Pons (tissue), 1 donor: ENCODE measurements at places on chromosomes 2 and 18.

DNA sequence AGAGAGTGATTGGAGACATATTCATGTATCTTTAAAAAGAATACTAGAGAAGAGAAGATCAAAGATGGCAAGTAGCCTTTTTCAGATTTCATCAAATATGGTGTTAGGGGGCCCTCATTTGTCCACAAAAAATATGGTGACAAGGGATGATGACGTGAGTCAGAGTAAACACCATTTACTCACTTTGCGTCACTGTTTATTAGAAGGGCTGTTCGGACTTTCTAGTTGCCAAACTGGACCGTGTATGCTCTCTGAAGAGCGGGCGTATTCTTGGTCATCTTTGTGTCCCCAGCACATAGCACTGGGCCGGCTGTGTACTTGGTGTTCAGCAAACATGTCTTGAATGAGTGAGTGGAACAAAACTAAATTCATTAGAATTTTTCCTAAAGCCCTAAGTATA, 37.5 kb downstream of the TTC39C start:
- DNase-seq: no peak

DNA sequence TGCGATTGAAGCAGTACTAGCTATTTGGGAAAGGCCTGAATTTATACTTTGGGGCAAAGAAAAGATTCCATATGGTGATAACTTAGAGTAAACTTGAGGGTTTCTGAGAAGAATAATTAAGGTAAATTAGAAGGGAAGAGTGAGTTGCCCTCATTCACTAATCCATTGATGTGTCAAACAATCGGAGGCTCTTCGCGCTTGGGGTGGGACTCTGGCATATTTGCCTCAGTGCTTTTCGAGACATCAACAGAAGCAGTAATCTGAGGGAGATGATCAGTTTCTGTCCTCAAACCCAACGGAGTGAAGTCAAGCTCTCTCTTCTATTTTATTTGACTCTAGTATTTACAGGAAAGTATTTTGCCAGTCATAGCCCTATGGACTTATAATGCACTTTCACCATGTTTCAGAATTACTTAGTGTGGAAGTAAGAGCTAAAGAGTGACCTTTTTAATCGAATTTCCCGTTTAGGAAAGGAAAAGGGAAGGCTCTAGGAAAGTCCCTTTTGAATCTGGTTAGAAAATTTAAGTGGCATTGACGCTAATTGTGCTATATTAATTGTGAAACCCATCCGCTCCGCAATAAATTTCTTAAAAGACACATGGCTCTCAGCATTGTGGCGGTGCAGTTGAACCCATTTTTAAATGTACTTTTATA, 1.3 kb downstream of the RAB10 start:
- peak; percentile 45 for DNase-seq

DNA sequence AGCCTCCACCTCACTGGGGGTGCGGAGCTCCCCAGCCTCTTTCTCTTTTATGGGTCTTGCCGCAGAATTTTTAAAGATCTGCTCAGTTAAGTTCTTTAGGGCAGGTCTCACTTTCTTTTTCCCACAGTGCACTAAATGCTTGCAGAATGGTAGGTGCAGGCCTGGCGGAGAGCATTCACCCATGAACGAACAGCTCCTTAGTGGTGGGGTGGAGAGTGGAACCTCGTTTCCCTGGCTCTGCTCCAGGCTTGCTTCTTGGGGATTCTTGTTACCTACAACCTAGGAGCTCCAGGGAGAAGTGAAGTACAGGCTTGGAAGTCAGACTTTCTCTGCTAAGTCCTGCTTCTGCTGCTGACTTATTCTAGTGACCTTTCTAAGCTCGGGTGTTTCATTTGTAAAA, 70.3 kb upstream of the PXDN start:
- no peak for DNase-seq

- no peak for DNase-seq
These were observed 110.9 kb upstream of the RND3 start for GRCh38 chr2:150598383-150598782.

DNA sequence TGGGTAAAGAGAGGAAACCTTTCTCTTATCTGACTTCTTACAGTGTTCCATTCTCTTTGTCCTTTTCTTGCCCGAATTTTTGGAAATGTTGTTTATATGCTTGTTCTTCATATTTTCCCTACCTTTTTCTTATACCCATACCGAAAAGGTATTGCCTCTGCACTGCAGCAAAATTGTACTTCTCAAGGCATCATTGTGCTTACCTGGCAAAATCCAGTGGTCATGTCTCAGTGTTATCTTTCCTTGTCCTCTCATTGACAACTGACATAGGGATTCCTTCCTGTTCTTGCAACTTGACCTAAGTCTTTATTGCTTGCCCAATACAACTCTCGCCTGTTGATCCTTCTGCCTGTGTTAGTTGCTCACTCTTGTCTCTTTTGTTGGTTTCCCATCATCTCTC, 842.2 kb downstream of the CNTNAP5 start:
- no peak for DNase-seq

- no peak for DNase-seq
These were observed 20.7 kb downstream of the USP34 start for GRCh38 chr2:61450144-61450543.

GRCh38 chr2:101305035-101305434, 3.5 kb downstream of the RNF149 start:
- DNase-seq: no peak

DNA sequence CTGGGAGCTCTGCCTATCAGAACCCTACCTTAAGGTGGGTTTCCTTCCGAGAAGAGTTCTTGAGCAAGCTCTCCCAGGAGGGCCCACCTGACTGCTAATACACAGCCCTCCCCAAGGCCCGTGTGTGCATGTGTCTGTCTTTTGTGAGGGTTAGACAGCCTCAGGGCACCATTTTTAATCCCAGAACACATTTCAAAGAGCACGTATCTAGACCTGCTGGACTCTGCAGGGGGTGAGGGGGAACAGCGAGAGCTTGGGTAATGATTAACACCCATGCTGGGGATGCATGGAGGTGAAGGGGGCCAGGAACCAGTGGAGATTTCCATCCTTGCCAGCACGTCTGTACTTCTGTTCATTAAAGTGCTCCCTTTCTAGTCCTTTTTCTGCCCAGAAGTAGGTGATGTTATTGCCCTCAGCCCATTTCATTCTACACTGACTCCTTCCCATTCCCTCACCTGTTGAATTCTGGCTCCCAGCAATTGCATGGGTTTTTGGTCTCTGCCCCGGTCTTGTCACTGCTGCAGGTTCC, 6.5 kb downstream of the TMEM37 start:
- DNase-seq: no peak

- DNase-seq: no peak
These were observed 401.3 kb downstream of the KCNJ3 start for GRCh38 chr2:155099784-155100183.

GRCh38 chr2:241208058-241208457, 19.6 kb downstream of the ANO7 start:
- DNase-seq: peak; percentile 47

DNA sequence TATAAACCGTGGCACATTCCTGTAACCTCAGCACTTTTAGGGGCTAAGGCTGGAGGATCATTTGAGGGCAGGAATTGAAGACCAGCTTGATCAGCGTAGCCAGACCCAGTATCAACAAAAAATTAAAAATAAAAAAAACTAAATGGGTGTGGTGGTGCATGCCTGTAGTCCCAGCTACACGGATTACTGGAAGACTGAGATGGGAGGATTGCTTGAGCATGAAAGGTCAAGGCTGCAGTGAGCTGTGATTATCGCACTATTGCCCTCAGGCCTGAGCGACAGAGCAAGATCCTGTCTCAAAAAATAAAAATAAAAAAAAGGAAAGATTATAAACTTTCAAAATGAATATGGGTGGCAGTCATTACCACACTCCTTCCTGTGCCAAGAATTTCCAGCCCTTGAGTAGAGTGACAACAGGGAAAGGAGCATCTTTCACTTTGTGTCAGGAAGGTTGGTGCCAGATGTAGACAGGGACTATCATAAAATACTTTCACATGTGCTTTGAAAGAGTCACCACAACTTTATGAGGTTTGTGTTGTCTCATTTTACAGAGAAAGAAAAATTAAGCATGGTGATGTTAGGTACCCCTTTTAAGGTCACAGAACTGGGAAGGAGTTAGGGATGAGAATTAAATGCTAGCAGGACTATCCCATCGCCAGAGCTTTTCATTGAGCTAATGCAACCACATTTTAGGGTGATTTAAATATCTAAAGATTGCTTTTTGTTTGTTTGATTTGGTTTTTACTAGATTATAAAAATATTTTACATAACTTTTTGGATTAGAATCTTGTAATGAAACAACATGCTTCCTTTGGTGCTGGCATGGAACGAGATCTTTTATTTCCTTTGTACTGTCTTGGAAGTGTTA, 1617.4 kb upstream of the ACVR2A start:
- no peak for DNase-seq

- no peak for DNase-seq
These were observed 76.4 kb downstream of the BOD1L2 start for GRCh38 chr18:57223144-57223870.

DNA sequence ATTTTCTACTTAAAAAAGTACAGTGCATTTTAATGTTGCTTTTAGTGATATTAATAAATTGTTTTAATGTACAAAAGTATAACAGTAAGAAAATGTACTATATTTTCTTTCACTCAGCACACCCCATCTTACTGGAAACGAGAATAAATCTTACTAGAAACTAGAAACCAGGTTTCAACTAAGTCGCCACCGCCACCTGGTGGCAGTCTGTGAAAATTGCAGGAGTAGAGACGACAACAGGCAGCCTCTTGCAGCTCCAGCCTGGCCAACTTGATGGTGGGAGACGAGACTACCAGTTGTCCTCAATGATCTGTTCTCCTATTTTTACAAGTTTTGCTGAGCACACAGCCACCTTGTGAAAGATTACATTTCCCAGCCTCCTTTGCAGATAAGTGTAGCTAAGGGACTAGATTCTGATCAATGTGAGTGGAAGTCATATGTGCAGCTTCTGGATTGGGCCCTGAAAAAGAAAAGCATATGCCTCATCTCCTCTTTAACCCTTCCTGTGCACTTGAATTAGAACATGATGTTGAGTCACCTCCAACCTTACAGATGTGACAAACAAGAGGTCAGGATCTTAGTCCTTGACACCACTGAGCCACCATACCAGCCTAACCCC, 8.7 kb downstream of the OTOF start:
- no peak for DNase-seq

DNA sequence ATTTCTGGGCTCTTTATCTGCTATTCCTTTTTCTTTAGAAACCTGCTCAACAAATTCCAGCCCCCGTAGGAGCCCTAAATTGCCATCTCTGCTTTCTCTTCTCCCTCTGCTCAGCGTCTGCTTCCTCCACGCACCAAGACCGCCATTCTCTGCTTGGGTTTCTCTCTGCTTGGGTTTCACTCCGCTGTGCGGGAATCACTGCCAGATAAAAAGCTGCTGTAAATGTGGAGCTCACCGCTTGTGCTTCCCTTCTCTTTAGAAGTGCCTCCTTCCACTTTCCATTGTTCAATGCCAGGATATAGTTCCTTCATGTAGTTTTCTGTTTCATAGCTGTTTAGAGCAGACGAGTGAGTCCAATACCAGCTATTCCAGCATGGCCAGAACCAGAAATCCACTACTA, 45.9 kb downstream of the TMEM237 start:
- DNase-seq: no peak

- no peak for DNase-seq
These were observed 15.8 kb upstream of the TRPM8 start for GRCh38 chr2:233901367-233901766.
